Urinary bladder (tissue), 4 donors: ENCODE measurements at places on chromosomes 1 and 21. TPM values are rescaled to one million over a fixed set of nuclear protein-coding genes. Genes with fewer than 3 reads are reported as not detected.

Gene LRRC71
- total RNA-seq = 0.16 TPM

Gene KIF26B
- total RNA-seq = 12.2 TPM

Gene SPRR1A
- not detected for total RNA-seq

Gene PKP1
- total RNA-seq = 4.0 TPM

Gene RNF186
- total RNA-seq = not detected
